Inflammatory macrophage treated with lipopolysaccharide for 4 hours (primary cell): ENCODE measurements at places on chromosomes 6 and 20.

DNA sequence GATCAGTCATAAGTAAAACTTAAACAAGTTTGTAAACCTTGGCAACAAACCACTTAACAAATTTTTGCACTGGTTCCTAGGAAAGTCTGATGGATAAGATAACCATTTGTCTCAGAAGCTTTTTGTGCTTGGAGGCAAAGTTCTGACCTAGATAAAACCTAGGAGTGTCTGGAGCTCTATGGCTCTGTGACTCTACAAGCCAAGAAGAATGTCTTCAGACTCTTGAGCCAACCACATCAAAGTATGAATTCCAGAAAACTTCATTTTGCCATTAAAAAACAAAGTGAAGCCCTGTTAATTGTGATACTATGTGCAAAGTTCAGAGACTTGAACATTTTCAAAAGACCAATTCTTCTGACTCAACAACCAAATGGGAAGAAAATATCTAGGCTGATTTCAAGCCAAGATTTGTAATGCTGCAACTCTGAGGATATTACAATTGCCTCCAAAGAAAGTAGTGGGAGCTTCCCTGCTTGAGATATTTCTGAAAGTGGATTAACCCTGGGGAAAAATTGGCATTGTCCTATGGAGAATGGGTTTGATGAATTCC is 158.1 kb upstream of the FOXQ1 start:
- no peak for DNase-seq

- DNase-seq: no peak
Observed at GRCh38 chr6:170162011-170162774, 128.7 kb downstream of the DLL1 start.

GRCh38 chr6:133396984-133397348 is 155.8 kb downstream of the EYA4 start:
- DNase-seq: no peak

- DNase-seq: peak; percentile 99
Observed at GRCh38 chr6:113632220-113632864, 224.8 kb upstream of the MARCKS start.

DNA sequence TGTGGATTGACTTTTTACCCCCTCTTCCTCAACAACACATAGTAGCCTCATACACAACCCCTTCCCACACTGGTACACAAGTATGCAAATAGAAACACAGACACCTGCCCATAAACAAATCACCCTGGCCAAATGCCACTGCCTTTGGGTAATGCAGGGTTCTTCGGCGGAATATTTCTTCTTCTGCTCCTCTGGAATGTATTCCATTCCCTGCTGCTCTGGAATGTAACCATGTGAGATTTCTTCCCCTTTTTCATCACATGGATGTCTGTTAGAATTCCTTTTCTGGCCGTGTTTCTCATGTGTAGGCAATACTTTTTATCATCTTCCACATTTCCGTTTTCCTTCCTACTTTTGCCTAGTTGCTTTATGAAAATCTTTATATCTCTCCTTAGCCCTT is 76.1 kb upstream of the TPD52L1 start:
- no peak for DNase-seq

DNA sequence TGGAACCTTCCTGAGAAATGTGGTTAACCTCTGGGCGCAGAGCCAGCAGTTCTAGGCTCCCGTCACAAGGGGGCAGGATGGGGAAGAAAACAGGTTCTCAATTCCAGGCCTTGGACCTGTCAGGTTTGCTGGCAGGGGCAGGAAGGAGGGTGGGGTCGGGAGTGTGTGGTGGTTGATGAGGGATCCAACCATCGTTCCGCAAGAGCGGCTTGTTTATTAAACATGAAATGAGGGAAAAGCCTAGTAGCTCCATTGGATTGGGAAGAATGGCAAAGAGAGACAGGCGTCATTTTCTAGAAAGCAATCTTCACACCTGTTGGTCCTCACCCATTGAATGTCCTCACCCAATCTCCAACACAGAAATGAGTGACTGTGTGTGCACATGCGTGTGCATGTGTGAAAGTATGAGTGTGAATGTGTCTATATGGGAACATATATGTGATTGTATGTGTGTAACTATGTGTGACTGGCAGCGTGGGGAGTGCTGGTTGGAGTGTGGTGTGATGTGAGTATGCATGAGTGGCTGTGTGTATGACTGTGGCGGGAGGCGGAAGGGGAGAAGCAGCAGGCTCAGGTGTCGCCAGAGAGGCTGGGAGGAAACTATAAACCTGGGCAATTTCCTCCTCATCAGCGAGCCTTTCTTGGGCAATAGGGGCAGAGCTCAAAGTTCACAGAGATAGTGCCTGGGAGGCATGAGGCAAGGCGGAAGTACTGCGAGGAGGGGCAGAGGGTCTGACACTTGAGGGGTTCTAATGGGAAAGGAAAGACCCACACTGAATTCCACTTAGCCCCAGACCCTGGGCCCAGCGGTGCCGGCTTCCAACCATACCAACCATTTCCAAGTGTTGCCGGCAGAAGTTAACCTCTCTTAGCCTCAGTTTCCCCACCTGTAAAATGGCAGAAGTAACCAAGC is 29.6 kb downstream of the SRSF3 start:
- DNase-seq: peak; percentile 71

- no peak for DNase-seq
Observed at GRCh38 chr6:139376604-139377218, 2.3 kb upstream of the CITED2 start.

DNA sequence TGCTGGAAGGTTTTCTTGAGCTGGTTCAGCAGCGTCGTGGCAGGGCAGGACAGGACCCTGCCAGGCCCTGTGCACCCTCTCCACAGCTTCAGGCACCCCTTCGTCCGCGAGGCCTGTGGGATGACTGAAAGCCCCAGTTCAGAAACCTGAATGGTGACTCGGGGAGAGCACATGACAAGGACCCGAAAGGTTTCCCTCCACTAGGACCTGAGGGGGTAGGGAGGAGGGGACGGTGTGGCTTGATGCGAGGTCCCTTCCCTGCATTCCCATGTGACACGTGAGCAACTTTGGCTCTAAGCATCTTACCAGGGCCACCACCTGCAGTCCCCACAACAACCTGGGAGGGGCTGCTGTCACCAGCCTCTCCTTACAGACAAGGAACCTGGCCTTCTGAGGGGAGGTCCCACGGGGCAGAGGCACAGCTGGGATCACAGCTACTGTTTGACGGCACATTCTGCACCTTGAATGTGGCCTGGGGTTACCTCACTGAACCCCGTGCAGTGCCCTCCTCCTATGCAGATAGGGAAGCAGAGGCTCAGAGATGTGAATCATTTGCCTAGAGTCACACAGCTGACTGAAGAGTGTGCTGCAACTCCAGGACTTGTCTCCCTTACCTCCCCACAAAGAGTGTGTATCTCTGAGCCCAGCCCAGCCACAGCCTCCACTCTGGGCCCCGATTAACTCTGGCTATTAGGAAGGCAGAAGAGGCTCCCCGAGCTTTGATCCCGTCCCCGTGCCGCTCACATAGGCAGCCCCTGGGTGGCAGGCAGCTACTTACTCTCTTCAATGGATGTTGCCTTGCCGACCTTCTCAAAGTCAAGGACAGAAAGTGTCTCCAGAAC is 84.6 kb downstream of the PTPN1 start:
- DNase-seq: peak; percentile 23

- DNase-seq: no peak
Observed at GRCh38 chr6:138206862-138207261, 11.4 kb downstream of the PBOV1 start.

DNA sequence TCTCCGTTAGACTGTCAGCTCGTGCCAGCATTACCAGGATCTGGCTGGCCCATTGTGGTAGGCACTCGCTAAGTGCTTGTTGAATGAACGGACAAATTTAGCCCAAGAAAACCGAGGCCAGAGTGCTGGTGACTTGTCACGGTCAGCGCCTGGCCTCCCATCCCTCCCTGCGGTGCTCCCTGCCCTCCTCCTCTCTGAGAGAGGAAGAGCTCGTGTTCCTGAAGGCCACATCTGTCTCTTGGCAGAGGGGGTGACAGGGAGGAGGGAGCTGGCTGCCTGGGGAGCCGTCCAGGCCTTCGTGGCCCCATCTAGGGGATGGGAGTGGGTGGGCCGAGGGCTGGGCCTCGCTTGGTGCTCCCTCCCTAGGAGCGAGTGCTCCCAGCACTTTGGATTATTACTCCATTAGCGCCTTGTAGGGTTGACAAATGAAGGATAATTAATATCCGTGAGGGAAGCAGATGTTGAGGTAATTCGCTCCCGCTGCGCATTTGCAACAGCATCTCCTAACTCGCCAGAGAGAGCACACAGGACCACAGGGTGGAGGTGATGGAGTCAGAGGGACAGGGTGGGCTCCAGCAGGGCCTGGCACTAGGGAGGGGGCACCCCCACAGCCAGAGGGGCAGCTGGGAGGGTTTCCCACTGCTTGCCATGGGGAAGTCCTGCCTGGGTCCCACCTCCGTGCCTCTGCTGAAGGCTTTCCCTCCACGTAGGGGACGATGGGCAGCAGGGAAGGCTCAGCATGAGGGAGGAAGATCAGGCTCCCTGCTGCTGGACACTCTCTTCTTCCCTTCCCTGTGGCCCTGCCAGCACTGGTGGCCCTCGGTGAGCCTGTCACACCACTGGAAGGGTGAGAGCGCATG is 37.0 kb downstream of the VSTM2L start:
- DNase-seq: no peak

- no peak for DNase-seq
Observed at GRCh38 chr6:106458021-106458986, 97.8 kb downstream of the CRYBG1 start.

- no peak for DNase-seq
Observed at GRCh38 chr20:45128099-45128498, 3.8 kb upstream of the WFDC12 start.

- DNase-seq: peak; percentile 57
Observed at GRCh38 chr6:166236596-166236995, 68.9 kb upstream of the TBXT start.

DNA sequence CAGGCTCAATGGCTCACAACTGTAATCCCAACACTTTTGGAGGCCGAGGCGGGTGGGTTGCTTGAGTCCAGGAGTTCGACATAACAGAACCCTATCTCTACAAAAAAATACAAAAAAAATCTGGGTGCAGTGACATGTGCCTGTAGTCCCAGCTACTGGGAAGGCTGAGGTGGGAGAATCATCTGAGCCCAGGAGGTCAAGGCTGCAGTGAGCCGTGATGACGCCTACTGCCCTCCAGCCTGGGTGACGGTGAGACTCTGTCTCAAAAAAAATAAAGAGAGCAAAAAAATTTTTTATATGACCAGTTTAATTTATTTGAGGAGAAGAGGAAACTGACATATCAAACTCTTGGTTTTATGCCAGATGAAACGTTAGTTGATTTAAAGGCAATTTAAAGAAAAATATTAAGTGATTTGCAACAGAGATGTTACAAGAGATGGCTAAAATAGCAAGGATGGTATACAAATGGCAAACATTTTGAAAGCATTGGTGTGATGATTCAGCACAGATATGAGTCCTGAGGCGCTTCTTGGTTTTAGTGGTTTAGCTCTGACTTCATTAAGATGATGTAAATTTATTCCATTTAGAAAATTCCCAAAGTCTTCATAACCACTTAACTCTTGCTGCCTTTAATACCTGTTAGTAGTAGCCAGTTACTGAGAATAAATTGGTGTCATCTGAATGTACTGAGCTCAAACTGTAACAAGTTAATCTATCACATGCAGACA is 17.7 kb downstream of the GTF2H5 start:
- DNase-seq: no peak

GRCh38 chr6:154548130-154548830 is 37.8 kb upstream of the CNKSR3 start:
- no peak for DNase-seq

- no peak for DNase-seq
Observed at GRCh38 chr6:14510038-14510437, 392.5 kb downstream of the CD83 start.

DNA sequence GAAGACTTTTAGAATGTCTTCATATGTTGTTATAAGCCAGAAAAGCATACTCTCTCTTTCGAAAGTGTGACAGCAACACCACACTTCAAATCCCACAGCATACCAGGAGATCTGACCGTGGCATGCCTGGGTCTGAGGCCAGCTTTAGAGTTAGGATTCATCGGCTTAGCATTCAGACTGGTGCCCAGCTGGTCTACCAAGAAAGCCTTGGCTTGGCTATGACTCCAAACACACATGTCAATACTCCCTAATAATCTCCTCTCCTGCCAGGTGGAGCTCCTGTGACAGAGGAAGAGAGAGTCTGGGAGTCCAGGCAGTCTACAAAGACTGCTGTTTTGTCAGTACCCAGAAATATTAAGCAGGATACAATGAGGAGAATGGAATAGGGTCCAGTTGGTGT is 77.1 kb upstream of the MAN1A1 start:
- no peak for DNase-seq

GRCh38 chr20:6026051-6026450 is 27.8 kb downstream of the LRRN4 start:
- DNase-seq: peak; percentile 24

DNA sequence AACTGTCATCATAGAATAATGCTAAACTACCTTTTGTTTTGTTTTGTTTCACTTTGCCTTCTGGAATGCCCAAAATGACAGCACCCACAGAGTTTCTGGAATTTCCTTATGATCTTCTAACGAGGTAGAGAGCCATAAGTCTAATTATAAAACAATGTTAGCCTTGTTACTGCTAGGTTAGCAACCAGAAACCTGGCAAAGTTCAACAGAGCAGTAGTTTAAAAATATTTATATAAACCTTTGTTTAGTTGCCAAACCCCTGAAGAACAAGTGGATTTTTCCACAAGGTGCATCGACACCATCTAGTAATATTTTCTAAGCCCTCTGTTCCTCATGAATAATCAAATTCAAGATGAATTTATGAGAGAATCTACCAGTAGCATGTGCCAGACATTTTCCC is 27.6 kb upstream of the IPCEF1 start:
- DNase-seq: no peak

DNA sequence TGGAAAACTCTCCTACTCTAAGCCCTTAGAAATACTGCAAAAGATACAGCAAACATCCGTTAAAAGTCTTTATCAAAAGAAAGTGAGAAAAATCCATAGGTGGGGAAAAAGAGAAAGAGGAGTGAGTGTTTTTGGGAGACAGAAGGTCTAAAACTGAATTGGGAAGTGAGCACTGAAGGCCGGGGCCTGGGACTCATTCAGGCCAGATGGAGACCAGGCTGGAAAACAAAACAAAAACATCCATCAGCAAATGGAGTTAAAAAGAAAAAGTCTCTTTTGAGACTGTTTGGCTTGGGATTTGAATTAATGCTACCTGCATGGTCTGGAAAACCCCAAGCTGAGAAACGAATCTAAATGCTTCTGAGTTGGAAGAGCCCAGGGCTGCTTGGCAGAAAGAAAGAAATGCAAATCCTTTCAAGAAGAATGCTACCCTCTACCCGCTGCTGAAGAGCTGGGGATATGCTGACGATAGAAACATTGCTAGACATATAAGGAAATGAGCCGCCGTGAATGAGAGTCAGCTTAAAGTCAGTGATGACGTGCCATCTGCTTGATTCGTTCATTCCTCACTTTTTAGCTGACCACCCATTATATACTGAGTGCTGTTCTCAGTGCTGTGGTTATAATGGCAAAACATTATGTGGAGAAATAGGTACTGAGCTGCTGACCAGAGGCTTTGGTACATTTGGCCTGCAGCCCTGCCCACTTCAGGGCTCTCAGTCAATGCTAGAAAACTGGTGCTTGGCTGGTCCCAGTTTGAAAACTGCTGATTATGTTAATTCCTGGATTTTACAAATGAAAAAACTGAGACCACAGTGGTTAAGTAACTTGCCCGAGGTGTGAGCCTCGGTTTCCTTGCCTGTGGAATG is 28.0 kb upstream of the TULP4 start:
- DNase-seq: no peak
